ENCODE measurements at places on chromosomes 1 and 21. TPM values are rescaled to one million over a fixed set of nuclear protein-coding genes. Genes with fewer than 3 reads are reported as not detected.

Gene PROK1
- not detected for total RNA-seq

- no peak for DNase-seq
These were observed 32.4 kb upstream of the ECE1 start for GRCh38 chr1:21322681-21323016.

DNA sequence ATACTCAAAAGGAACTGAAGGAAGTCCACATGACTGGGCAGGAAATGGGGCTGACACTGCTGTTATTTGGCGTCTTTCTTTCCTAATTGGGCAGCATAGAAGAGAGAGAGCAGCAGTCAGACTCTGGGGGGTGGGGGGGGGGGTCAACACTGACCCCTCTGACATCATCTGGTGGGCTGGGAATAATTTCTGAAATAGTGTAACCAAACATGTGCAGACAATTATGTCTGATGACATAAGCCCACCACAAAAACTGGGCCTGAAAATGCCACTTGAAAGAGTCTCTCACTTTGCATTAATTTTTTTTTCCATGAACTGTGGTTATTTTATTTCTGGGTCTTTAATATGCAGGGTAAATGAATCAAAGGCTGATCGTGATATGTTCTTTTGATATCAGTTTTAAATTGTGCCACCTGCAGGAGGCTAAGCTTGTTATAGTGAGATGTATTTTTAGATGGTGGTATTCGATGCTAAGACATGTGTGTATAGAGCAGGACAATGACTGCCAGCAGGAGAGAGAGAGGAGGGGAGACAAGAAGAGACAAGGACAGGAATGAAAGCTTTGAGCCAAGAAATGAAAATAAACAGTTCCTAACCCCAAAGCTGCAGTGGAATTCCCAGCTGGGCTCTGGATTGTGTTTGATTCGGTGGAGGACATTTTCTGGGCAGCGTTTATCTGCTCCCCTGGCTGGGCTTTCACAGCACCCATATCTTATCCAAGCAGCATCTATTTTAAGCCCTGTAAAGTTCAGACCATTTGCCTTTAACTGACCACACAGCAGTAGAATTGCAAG, 264.7 kb downstream of the PBX1 start:
- DNase-seq, result no peak

DNA sequence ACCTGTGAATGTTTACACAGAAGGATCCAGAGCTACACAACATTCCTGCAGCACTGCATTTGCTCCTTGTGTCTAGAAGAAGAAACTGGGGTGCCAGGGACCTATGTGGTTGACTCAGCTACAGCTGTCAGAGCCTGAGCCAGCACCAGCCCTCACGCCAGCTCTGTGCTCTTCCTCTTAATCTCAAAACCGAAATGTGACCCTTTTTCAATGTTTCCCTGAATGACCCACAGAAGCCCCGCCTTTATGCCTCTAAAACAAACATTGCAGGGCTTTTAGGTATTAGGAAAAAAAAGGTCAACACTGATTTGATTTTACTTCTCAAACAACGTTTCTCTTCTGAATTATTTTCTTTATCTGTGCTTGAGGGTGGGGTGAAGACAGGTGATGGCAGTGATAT, 260.5 kb downstream of the DYRK1A start:
- DNase-seq, result no peak

- no peak for DNase-seq
These were observed 11.5 kb downstream of the PLEKHA6 start for GRCh38 chr1:204348242-204348641.

GRCh38 chr1:204376465-204376864, 16.7 kb upstream of the PLEKHA6 start:
- DNase-seq, result no peak

DNA sequence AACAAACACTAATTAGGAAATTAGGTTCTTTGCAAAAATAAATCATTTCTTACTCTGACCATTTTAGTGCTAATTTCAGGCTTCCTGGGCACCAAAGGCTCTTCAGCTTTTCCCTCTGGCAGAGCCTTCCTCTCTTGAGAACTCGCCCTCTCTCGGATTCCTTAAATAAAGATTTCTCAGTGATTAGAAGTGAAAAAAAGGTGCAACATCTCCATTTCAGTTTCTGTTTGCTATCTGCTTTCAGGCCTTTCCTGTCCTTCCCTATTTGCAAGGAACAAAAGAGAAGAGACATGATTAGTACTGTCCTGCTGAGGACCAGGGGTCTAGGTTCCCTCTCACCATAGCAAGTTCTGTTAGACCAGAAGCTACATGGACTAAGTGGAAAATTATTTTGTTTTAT, 27.8 kb upstream of the CACYBP start:
- no peak for DNase-seq

- DNase-seq, result no peak
These were observed 40.7 kb upstream of the PRKACB start for GRCh38 chr1:84103197-84103992.

DNA sequence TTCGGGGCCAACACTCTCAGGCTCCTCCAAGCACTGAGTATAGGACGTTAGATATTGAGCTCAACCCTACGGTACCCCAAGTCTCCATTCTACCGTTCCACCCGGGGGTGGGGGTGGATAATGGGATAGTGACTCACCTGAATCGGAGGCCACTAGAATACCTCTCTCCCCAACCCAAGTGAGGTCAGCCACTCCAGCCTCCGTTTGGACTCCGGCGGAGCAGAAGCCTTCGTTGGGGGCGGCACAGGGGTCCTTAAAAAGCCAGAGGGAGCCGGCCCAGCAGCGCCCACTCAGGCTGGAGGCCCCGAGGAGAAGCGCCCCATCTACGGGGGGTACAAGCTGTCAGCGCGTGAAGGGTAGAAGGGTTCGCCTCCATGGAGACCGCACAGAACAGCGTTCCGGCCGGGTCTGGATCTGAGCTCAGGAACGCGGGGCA, 556 bp downstream of the WDR77 start:
- no peak for DNase-seq

Measured in sciatic nerve (tissue), 2 donors.